ENCODE measurements at places on chromosomes 1 and 21. TPM values are rescaled to one million over a fixed set of nuclear protein-coding genes. Genes with fewer than 3 reads are reported as not detected.

Gene SERBP1
- 185 TPM for total RNA-seq

Gene PROK1
- not detected for total RNA-seq

Gene PEAR1
- 5.0 TPM for total RNA-seq

Gene CCDC17
- not detected for total RNA-seq

Gene OR2T1
- total RNA-seq = not detected

Gene CIART
- total RNA-seq = 15.3 TPM

Gene PLD5
- not detected for total RNA-seq
